ENCODE measurements at places on chromosomes 11 and 22.

DNA sequence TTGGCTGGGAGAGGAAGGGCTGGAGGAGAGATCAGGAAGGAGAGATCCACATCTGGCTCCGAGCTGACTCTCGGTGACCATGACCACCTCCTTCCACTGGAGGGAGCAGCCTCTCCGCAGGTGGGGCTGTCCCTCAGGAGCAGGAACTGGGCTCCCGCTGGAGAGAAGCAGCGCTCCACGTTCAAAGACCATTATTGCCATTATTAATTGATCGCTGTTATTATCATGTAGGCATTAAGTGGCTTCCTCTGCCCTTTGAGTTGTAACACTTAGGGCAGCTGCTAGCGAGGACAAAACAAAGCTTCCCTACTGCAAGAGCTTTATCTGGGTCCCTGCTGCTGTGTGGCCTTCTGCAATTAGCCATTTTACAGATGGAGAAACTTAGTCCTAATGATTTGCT is 251.9 kb downstream of the ST3GAL4 start:
- DNase-seq, result peak; percentile 60

DNA sequence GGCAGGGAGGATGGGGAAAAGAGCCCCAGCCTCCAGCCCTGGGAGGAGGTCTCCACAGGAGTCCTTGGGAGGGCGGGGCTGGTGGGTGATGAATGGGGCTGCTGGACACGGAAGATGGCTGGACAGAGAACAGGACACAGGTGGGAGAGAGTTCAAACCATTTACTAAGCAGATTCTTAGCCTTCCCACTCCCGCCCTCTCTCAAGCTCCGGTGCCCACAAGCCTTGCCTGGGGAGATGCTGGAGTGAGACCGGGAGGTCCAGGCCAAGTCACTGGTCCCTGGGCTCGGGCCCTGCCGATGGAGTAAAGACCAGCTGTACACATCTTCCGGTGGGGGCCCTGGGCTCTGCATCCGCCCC is 1.4 kb downstream of the CLDN5 start:
- DNase-seq, result no peak

DNA sequence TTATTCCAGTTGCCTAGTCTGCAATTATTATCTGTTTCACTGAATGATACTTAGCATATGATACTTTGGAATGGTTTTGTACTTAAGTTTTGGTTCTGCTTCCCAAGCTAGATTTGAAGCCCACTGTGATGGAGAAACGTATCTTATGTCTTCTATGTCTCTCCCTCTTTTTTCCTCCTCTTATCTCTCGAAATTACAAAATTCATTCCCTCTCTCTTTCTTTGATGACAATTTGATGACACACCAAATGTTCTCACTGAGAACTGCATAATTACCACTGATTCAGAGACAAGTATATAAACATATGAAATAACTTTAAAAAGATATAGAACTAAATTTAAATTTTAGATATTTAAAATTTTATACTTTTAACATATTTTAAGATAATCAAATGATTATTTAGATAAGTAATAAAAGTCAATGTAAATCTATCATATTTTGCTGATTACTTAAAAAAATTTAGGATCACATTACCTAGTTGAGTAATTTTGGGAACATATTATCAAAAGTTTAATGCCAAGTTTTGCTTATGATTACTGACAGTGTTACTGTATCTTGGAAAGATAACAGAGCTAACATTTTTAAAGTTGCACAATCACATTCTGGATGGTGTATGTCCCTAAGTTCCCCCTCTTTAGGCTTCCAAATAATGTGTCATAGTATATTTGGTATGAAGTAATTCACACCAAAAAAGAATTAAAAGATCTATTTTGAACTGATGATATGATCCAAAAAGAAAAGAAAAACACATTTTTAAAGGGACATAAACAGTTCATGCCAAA is 255.3 kb downstream of the SBF2 start:
- DNase-seq, result no peak

- DNase-seq, result no peak
Measured at GRCh38 chr22:45336971-45337431, 27.3 kb downstream of the FAM118A start.

GRCh38 chr11:44840521-44841251 is 110.0 kb downstream of the TP53I11 start:
- DNase-seq, result no peak

DNA sequence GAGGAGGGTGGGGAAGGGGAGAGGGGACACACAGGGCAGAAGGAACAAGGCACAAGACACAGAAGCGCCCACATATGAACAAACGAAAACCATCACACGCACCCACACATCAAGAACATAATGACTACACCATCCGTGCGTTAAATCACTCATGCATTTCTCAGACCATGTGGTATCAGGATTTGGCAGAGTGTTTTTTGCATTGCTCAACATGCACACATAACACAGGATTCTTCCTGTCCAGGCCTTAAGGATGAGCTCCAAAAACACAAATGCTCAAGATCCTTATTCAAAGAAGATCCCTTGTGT is 309.5 kb downstream of the CADM1 start:
- DNase-seq, result no peak

GRCh38 chr11:64178951-64179639 is 6.9 kb upstream of the STIP1 start:
- no peak for DNase-seq

DNA sequence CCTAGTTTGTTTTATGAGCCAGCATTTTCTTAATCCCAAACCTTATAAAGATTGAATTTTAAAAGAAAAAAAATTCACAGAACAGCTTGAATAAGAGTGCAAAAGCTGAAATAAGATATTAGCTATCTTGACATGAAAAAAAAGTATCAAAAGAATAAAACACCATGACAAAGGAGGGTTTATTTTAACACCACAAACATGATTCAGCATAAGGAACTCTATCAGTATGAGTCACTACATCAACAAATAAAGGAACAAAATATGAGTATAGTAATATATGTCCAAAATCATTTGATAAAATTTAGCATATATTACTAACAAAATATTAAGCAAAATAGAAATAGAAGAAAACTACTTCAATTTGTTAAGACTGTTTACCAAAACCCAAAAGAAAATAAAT is 9.6 kb upstream of the LMO1 start:
- DNase-seq, result no peak

DNA sequence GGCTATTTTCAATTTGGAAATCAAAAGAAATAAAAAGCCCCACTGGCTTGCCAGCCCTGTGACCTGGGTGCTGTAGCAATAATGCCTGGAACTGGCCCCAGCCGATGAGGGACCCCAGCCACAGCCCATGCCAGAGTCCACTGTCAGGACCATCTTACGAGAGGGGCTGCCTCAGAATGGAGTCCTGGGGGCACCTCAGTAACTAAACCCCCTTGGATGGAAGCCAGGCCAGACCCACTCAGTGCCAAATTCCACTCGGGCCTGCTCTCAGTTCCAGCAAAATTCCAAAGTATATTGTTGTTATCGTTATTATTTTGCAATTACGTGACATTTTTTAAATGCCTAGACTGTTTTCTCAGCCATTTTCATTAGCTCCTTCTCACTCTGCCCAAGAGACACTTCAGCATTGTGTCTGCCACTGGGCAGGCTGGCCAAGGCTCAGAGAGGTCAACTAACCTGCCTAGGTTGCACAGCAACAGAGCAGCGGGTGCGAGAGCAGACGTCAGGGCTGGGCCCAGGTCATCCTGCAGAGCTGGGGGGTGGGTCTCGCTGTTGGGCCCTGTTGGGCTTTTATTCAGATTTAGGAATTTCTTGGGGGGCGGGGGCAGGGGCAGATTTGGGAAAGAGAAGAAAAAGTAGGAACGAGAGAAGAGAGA is 19.5 kb downstream of the CDKN1C start:
- DNase-seq, result no peak

DNA sequence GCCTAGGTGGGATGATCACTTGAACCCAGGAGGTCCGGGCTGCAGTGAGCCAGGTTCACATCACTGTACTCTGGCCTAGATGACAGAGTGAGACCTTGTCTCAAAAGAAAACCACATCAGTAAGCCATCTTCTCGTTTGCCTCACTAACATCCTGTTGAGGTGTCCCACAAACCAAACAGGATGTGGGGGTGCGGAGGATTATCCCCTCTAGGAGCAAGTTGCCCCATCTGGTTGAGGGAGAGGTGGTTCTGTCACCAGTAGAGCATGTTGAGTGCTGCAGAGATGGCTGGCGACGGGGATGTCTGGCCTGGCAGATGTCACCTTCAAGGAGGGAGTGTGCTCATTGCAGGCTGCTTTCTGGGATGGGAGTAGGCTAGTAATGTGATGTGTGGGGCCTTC is 72.4 kb downstream of the ZNRF3 start:
- no peak for DNase-seq

DNA sequence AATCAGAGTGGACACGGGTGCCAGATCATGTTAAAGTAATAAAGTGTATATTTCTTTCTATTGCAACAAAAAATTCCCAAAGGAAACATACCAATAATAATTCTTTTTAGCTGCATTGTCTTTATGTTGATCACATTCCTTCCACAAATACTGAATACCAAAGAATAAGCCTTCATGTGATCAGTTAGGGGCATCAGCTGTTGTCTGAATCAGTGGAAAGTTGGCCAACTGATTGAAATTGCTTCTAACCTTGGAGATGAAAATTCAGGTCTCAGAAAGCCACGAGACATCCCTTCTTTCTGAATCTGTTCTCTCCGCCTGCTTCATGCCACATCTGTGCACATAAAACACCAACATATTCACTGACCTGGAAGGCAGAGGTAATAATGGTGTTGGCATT is 785.2 kb downstream of the KCNA4 start:
- no peak for DNase-seq

DNA sequence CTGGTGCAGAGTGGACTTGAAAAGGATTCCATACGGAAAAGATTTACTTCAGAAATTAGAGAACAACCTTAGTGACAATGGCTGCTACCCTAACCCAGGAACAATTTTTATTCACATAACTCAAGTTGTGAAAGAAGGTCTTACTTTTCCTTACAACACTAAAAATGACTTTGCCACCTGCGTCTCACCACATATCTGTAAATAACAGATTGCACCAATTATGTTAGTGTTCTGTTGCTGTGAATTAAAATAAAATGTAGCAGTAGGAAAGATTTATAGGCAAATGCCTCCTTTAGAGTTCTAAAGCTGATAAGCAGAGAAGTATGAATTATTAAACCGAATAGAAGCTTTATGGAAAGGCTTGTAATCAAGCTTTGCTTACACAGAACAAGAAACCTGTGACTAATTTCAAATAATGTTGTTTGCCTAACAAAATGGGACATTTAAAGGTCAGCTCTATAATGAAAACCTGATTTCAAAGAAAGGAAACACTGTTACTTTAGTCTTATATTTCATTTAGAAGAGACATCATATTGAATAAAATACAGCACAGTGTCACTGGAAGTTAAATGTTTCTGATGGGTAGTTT is 2237.8 kb downstream of the LRRC4C start:
- no peak for DNase-seq

- no peak for DNase-seq
Measured at GRCh38 chr22:50439871-50440331, 34.9 kb downstream of the SBF1 start.

DNA sequence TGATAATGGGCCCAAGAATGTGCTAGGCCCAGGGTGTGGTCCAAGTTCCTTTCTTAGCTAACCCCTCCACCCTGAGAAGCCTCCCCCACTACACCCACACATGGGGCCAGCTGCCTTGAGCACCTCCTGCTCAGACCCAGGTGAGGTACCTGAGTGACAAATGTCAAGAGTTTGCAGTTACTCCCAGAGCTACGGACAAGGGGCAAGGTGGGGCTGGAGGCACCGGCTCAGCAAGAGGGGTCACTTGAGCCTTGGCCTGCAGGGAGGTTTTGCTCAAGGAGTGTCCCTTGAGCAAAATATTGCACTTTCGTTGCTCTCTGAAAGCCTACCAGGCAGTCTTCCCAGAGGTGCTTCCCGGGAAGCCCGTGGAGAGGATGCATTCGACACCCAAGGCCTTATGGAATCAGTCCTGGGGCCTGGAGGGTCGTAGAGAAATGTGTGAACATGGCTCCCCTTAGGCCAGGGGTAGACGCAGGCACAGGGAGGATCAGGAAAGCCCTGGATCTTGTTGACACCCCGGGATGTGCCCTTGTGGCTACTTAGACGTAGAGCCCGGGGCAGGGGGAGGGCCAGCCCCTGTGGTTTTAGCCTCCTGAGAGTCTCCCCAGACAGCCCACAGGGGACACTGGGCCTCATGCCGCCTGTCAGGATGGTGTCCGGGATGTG is 114.2 kb downstream of the KCNQ1 start:
- no peak for DNase-seq

DNA sequence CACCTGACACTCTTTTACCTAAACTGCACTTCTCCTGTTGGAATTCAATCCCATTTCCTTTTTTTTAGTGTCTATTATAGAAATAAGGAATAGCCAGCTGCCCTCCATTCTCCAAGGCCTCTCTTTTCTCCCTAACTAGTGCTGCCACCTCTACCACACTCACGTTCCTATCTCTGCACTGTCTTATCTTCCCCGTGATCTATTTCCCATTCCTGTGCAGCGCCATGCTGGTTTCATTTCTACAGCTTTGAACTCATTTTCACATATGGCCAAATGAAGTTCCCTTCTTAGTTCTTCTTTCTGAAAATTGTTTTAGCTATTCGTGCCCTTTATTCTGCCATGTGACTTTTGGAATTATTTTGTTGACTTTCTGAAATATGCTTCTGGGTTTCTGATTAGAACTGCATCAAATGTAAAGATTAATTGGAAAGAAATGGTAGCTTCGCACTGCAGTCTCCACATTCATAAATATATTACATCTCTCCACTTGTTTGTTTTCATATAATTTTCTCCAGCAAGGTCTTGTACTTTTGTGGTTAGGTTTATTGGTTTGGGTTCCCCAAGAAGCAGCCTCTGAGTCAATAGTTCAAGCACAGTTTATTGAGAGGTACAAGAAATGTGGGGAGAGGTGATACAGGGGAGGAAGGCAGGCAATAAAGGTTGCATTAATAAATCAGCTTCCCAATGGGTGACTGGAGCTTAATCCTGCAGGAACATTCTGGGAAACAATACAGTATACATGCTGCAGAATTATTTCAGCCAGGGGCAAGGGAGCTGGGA is 43.7 kb upstream of the DRD2 start:
- no peak for DNase-seq

DNA sequence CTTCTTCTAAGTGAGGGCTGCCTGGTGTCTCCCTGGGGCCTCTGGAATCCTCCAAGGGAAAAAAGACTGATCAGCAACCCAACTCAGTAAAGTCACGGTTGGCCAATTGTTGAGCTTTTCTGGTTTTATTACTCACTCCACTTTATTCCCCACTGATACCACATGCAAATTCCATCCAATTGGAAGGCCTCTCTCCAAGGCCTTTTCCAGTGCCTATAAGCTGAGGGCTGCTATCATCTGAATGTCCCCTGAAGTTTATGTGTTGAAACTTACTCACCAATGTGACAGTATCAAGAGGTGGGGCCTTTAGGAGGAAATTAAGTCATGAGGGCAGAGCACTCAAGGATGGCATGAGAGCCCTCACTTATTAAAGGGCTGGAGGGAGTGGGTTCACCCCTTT is 463.3 kb downstream of the BUD13 start:
- DNase-seq, result no peak

- no peak for DNase-seq
Measured at GRCh38 chr22:32518848-32519247, 44.2 kb downstream of the FBXO7 start.

- DNase-seq, result peak; percentile 92
Measured at GRCh38 chr22:27456696-27457503, 344.7 kb downstream of the MN1 start.
